ENCODE measurements at places on chromosomes 1 and 21.

GRCh38 chr1:248750496-248750895, 5.1 kb downstream of the LYPD8 start:
- DNase-seq = no peak

- DNase-seq = no peak
Measured at GRCh38 chr1:55081905-55082296, 42.6 kb downstream of the PCSK9 start.

GRCh38 chr1:172885411-172885810, 165.3 kb downstream of the TNFSF18 start:
- peak; percentile 47 for DNase-seq

- no peak for DNase-seq
Measured at GRCh38 chr1:205245096-205245495, 17.4 kb downstream of the TMCC2 start.

DNA sequence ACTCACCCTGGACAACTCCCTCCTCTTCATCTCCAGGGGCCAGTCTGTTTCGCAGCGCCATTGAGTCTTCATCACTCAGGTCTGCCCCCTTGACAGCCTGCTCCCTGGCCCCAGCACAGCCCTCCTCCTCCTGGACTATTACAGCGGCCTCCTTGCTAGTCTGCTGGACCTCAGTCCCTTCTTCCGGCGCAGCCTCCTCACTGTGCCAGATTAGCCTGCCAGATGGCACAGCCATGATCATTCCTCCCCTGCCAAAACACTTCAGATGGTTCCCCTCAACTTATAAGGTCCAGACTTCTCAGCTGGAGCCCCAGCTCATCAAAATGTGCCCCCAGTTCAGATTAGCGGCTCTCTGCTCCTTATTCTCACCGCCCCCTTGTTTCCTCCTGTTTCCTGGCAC, 7.0 kb upstream of the CELSR2 start:
- DNase-seq = no peak

- DNase-seq = no peak
Measured at GRCh38 chr1:33158366-33158765, 23.5 kb downstream of the TRIM62 start.

- DNase-seq = no peak
Measured at GRCh38 chr21:44918107-44918470, 2.6 kb downstream of the ITGB2 start.

DNA sequence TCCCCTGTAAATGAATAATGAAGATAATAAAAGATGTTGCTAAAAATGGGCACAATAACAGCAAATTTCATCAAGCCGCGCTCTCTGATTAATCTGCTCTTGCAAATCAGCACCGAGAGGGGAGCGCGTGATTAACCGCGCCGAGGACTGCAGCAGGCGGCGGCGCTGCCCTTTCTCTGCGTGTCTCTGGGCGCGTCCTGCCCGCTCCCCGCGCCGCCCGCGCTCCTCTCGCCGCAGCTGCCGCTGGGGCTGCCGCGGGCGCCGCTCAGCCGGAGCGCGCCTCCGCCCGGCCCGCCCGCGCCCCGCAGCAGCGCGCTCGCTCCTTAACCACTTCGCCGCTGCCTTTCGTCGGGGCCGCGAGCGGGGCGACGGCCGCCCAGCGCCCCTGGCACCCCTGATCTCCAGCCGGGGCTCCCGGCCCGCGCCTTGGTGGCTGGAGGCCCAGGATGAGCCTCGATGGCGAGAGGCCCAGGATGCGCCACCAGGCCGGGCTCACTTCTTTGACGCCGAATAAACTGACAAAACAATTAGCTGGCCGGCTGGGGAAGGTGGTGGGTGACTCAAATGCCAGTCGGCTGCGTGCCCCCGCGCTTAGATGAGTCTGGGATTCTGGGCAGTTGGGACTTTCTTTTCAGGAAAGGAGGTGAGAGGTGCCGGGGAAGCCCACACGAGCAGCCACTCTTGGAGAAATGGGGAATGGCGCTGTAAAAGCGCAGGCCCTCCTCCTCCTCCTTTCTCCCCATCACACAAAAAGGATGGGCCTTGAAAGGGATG, 221.4 kb upstream of the PKN2 start:
- DNase-seq = no peak

- no peak for DNase-seq
Measured at GRCh38 chr1:176733661-176734060, 270.7 kb downstream of the PAPPA2 start.

GRCh38 chr1:90206260-90206659, 211.3 kb downstream of the ZNF326 start:
- DNase-seq = no peak

- DNase-seq = peak; percentile 13
Measured at GRCh38 chr21:44304877-44305293, 5.0 kb downstream of the PFKL start.

GRCh38 chr1:163361123-163361934, 39.6 kb downstream of the NUF2 start:
- DNase-seq = no peak

GRCh38 chr1:32216566-32216965, 5.6 kb downstream of the TMEM234 start:
- no peak for DNase-seq

DNA sequence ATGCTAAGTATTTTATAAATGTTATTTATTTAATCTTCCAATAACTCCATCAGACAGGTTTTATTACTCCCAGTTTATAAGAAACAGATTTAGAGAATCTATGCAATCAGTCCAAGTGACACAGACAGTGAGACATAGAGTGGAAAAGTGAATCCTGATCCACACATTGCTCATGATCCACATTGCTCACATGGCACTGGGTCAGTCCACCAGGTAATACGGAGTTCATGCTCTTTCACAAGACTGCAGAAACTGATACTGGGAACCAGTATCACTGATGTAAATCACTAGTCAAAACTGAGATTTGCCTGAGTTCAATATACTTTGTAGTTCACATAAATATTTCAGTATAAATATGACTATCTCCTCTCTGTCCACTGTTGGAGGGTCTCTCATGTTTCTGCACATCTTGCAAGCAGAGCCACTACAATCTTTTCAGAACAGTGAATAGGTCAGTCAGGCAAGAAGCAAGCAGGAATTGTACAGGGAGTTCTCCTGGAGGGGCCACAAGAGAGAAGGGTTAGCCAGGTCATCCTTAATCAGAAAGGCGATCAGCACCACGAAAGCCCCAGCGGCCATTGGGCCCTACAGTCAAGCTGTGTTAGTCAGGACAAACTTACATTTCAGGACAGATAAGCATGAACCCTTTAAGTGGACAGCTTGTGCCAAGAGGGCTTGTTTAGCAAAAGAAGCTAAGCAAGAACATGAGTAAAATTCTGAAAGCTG, 275.4 kb upstream of the NR5A2 start:
- no peak for DNase-seq

GRCh38 chr1:201702936-201703335, 126.0 kb upstream of the IPO9 start:
- DNase-seq = peak; percentile 51

All from RCC 7860 (cell line).